Coronary artery (tissue), 2 donors: ENCODE measurements at places on chromosomes 3 and 15.

GRCh38 chr3:25071846-25072245, 356.2 kb upstream of the RARB start:
- no peak for DNase-seq

DNA sequence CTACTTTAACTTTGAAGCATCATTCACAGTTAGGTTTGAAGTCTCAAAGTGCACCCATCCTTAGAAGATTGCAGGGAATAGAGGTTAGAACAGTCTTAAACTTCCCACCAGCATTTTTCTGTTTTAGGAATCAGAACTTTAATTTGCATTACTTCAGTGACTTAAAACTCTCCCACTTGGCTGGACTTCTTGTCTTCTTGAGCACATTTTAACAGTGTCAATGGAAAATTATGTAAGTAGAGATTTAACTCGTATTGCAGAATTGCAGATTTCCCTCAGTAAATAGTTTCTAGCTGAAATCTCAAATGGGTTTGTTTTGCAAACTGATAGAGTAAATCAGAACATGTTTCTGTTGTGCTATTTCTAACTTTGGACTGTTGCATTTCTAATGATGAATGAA, 369.6 kb downstream of the OTOL1 start:
- DNase-seq = no peak

DNA sequence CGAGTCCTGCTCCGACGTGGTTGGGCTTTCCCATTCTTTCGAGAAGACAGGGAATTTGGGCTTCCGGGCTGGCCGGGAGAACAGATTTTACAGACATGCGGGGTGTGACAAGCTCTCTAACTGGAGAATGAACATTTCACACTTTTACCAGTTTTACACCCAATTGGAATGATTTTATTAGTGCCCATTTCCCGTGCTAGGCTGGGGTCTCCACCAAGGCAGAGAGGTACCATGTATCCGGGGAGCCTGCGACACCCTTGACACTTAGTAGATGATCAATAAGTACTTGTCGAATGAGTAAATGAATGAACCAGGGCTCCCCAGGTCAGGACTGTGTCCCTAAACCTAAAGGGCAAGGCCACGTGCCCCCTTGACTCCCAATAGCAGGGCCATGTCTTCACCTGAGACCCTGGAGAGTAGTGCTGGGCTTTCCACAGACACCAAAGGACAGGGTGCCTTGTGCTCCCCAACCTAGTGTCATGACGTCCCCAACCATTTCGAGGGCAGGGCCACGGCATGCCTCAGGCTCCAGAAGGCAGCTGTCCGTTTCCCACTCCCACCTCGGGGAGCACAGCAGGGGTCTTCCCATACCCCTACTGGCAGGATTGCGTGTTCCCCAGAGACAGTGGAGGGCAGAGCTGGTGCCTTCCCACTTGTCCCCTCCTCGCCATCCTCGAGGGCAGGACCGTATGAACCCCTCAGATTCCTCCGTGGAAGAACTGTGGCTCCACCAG, 679 bp upstream of the MYD88 start:
- DNase-seq = peak; percentile 78

DNA sequence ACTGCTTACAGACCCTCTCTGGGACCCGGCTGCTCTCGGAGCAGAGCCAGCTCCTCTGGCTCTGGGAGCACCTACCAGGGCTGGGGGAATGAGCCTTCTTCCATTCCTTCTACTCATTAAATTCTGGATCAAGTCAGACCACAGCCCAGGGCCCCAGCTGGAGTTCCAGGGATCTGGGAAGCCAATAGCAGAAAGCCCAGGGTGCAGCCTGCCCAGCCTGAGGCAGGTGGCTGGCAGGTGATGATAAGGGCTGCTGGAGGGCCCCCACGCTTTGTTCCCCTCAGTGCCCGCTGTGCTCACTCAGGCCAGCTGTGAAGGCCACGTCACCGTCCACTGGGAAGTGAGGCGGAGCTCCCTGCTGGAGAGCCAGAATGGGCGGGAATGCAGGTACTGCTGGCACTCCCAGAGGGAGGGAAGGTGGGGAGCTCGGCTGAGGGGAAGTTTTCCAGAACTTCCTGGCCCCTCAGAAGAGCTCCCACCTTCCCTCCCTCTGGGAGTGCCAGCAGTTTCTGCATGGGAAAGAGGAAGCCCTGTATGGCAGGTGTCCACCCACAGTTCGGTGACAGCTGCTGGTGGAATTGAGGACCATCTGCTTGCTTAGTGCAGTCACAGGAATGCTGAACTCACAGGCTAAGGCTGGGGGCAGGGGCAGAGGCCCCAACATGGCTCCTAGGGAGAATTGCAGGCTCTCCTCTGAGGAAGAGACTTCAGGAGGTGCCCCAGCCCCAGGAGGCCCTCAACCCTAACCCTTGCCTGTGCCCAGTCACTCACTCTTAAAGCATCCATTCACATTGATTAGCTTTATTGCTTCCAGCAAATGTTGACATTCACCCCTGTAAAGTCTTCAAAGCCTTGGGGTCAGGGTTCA, 12.6 kb upstream of the RTP3 start:
- DNase-seq = peak; percentile 62

DNA sequence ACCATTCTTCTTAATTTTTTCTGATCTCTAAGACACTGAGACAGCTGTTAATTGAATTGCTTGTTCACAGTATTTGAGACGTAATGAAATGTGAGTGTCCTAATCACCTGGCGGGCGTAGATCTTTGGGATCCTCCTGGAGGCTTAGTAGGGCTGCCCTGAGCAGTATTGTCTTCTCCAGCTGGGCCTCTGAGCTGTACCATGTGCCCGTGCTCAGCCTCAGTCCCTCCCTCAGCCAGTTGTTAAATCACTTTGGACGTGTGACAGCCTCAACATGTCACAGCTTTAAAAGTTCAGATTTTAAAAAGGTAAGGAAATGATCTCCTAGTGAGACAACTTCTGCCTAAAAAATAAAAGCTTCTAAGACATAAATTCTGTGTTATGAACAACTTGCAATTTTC, 35.5 kb downstream of the IGF1R start:
- no peak for DNase-seq

GRCh38 chr3:8658306-8659212, 14.0 kb upstream of the SSUH2 start:
- DNase-seq = peak; percentile 91

DNA sequence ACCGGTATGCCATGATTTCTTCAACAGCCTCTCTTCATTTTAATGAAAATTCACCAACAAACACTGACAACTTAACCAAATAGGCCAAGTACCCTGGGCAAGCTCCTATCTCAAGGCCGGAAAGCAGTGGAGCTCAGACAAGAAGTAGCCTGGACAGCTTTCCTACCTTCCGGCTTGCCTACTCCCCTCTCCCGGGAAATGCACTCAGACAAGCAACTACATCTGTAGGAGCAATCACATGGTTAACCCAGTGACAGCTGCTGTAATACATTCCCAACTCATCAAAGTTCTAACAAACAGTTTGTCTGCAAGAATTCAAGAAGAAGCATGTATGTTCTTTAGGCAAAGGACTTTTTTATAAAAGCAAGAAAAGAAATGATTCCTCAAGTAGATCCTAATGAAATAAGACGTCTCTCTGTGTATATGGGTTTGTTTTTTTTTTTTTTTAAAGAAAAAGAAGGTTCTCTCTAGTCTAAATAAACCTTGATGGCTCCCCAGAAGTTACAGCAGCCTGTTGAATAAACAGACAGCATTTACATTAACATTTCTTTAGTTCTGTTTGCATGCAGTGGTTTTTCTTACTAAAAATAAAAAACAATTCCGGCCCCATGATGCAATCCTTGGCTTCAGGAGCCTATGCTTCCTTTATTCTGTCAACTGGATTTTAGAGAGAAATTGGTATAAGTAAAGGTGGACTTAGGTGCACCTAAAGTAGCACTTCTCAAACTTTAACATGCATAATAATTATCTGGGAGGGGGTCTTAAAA, 278.7 kb downstream of the NEK10 start:
- no peak for DNase-seq
